ENCODE measurements at places on chromosomes 3 and 15.

DNA sequence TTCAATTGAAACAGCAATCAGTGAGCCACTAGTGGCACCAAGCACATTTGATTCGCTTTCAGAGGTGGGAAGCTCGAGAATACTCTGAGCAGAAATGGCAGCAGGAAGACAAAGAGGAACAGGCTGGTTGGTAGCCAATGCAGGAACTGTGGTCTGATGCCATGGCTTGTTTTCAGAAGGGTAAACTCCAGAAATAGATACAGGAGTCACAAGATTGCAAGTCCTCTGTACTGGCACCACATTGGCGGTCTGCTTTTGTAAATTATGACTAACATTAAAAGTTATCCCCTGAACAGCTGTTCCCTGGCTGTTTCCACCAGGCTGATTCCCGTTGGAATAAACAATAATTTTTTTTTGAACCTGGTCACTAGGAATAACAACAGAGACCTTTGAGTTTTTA lies 35.5 kb downstream of the USF3 start:
- peak; percentile 59 for DNase-seq

GRCh38 chr3:171181907-171182690 lies 155.6 kb upstream of the SLC2A2 start:
- DNase-seq = peak; percentile 90

DNA sequence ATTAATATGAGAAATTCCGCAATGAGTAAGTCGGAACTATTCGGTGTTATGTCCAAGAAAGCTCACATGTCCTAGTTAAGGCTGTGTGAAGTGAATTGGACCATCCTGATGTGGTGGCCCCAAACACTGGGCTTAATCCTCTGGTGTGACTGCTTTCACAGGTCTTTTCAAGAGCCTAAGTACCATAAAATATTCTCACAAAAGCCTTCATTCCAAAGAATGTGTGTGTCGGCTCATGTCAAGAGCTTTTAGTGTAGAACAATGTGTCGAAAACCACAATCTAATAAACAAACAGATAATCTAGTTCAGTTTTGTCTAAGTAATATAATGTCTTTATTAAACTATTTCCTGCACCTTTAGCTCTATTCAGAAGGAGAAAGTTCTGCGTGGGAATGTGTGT lies 311.4 kb downstream of the LPP start:
- peak; percentile 69 for DNase-seq

DNA sequence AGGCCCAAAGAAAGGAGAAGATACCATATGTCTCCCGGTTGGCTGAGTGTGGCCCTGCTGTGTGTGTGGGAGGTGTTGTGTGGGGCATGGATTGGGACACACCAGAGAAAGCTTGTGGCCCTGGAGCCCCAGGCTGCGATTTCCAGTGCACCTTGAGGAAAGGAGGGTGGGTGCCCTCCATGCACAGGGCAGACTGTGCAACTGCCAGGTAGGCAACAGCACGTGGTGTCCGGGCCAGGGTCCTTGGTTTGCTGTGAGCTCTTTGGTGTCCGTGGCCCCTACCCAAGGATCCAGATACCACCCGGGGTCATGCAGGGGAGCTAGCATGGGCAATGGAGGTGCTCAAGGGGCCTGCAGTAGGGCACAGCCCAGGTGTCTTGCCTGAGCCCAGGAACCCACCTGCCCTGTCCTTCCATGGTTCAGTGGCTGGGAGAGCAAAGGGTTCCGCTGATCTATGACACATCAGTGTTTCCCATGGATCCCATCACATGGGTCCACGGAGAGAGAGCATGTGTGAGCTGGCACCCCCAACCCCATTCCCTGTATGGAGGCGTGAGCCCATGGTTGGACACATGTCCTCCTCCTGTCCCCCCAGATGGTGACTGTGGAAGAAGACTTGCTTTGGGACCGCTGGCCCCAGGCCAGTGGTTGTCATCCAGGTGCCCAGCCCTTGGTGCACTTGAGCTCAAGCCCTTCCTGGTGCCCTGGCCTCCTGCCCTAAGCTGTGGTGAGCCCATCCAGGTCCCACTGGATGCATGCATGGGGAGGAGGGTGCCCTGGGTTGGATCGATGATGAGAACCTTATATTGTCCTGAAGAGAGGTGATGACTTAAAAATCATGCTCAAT lies 223.4 kb downstream of the SNRPN start:
- DNase-seq = no peak

DNA sequence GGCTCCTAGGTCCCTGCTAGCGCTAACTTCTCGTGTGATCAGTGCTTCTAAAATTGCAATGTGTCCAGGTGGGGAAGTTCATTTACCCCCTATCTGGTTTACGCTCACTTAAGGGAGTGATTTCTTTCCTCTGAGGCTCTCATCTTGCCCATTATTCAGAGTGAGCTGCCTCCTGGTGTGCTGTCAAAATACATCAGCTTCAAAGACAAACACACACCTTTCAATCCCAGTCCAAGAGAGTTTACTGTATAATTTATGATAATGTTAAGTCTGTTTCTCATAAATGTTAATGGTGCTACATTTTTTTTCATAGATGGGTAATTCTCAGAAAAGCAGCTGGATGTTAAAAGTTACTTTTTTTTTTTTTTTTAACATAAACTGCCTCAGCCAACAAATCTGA lies 112.3 kb downstream of the RORA start:
- DNase-seq = no peak

DNA sequence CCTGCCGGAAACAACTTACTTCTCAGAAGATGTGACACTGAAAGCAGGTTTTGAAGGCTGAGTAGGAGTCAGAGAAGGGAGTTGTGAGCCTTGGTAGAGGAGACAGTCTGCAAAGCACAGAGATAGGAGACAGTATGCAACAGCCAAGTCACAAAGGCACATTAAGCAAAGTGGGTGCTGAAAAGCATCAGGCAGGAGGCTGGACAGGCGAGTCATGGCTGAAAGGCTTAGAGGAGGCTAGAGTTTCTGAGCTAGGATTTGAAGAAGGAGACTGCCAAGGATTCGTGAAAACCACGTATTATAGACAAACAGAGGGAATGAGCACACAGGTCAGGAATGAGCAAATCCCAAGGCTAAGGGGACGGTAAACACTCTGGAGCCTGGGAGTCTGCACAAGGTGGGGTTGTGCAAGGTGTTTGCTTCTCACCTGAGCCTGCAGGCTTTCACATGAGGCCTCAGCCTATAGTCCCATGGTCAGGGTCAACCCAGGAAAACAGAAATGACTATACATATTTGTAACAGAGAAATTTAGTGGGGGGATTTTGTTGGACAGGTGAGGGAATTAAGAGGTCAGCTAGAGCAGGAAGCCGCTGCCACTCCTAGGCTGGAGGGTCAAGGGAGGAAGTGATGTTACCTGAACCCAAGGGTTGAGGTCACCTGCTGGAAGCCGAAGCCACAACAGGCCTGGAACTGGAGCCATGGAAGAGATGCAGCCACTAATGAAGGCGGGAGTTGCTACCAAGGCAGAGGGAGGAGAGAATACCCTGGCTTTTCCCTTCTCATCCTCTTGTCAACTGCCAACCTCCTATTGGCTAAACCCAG lies 23.1 kb upstream of the TRIM71 start:
- peak; percentile 8 for DNase-seq

DNA sequence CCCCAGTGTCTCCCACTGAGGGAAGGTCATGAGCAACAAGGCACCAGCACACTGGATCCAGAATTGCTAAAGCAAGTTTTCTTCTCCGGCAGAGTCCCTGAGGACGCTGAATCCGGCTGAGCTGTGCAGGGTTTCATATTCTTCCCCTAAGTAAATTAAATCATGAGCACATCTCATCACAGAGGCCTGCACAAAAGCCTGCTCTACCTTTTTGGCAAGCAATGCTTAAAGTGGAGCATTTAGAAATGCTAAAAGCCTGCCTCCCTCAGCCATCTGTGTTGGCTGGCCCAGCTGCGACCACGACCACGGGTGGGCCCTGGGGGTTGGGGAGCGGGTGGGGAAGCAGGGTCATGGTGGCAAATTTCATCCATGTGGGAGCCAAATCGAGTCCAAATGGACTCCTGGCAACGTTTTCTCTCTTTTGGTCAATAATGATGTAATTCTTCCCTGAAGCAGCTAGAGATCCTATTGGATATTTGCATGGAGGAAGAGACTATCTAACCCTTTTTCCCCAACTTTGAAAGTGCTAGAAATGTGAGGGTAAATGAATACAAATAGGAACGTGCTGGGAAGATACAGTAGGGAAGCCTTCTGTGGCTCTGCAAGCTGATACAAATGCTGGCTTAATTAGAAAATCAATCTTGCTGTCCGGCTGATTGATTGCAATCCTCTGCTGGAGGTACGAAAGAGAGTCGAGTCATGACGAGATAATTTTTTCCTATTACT lies 532.8 kb upstream of the TBL1XR1 start:
- DNase-seq = no peak

All from fibroblast of lung (primary cell).